SK-MEL-5 (cell line): ENCODE measurements at places on chromosomes 1 and 21.

GRCh38 chr1:77824694-77825093 is 45.2 kb downstream of the MIGA1 start:
- no peak for DNase-seq

DNA sequence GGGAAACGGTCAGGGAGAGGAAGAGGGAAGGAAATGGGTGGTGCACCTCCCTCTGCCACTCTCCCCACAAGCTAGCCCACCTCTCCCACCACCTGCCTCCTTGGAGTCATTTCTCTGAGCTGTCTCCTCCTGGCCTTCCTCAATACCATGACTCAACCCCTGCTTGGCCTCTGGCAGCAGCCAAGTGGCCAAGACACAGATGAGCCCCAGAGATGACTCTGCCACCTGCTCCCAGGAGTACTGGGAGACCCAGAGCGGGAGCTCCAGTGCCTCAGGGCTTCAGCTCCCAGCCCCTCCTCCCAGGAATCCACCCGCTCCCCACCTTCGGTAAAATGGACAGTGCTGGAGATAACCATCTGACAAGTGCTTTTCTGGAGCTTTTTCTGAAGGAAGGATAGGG is 2.6 kb downstream of the S100A16 start:
- DNase-seq: no peak

GRCh38 chr1:119489201-119489600 is 17.8 kb upstream of the HSD3B1 start:
- DNase-seq: no peak

- DNase-seq: no peak
These were observed 116.4 kb downstream of the TBX19 start for GRCh38 chr1:168396940-168397684.

DNA sequence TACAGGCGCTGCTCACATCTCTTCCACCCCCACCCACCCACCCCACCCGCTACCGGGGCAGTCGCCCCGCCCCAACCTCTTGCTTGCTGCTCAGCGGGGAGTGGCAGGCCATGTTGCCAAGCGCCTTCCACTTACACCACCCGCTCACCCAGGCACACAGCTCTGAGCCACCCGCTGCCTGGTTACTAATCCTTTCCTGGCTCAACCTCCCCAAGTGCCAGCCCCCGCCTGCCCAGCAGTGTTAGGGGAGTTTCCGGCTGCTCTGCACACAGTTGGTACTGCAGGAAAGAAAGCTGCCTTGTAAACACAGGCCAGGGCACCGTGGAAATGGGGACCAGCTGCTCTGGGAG is 56.2 kb downstream of the LACTBL1 start:
- no peak for DNase-seq

- no peak for DNase-seq
These were observed 69.9 kb upstream of the TARDBP start for GRCh38 chr1:10942542-10942912.

DNA sequence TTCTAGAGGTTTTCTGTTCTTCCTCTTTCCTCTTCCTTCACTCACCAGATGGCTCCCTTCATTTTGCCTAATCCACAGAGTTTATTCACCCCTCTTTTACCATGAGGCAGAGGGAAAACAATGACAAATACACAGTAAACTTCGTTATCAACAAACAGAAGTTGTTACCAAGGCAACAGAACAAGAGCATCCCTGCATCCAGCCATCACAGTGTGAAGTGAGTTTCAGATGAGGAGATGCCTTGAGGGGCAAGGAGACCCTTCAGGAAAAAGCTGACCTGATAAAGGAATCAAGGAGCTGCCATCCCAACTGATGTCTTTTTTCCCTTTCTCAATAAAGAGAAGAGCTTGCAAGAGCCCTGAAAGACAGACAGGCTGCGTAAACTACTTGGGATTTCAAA is 195.3 kb downstream of the BRINP2 start:
- no peak for DNase-seq

DNA sequence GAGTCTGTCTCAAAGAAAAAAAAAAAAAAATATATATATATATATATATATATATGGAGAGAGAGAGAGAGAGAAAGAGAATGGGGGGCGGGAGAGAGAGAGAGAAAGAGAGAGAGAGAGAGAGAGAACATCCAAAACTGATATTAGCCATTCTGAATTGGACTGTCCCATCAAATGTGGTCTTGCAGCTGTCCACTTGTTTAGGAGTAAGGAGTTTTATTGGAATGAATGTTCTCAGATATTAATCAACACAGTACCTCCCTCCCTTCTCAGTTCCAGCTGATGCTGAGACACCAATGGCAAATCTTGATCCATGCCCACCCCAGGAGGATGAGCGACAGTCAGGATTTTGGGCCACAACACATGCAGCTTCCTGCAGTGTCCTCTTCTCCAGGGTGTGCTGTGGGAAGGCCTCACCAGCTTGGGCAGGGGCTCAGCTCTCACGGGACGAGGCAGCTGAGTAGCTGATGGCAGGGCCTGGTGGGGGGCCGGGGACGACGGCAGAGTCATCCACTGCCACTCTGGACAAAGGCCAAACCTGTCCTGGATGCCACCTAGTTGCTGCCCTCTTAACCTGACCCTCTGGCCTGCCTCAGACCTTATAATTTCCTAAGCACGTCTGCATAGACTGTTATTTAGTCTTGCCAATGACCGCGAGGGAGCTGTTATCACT is 9.3 kb upstream of the CLDN14 start:
- no peak for DNase-seq

DNA sequence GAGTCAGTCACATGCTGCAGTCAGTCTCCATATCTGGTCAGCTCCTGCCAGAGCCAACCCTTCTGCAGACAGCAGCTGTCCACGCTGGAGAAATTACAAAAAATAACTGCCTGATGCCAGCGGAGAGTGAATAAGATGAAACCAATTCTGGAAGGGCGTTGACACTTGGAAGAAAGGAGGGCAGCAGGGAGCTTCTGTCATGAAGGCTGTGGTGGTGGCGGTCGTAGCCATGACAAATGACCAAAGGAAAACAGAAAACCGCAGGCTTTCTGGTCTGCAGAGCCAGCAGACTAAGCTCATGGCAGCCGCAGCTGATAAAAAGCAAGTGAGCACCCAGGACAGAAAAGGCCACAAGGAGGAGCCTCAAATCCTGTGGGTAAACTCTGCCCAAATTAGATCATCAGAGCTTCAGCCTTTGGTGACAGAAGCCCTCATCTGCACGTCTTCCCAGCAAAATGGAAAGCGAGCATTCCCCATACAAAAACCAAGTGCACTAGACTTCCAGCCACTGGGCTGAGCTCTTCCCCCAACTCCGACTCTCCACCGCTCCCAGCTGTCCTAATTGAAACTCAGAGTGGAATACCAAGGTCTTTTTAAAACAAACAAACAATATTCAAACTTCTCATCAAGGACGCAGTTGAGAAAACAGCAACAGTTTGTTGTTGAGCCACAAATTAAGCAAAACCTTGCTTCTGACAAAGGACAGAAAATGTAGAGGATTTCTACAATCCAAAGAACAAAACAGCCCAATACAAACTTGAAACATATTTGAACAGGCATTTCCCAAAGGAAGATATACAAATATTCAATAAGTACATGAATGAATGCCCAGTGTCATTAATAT is 28.7 kb downstream of the RSPH1 start:
- DNase-seq: peak; percentile 60

GRCh38 chr21:41570791-41571355 is 62.9 kb upstream of the TMPRSS2 start:
- no peak for DNase-seq

GRCh38 chr1:204545202-204545601 is 29.0 kb downstream of the MDM4 start:
- DNase-seq: no peak

DNA sequence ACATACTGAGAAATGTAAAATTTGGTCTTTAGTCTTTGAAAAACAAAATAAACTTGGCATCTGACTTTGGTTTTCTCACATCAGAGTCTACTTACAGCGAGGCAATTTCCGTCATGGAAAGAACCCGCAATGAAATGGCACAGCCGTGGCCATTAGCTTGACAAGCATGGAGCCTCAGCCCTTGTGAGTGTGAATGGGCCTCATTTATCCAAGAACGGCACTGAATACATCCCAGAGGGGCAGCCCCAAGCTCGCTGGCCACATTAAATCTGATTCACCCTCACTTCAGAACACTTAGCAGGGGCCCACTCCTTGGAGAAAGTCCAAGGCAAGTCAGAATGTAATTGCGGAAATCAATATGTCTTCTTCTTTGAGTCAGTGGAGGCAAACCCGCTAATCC is 64.8 kb downstream of the ERG start:
- DNase-seq: no peak

- no peak for DNase-seq
These were observed 14.0 kb upstream of the TBX19 start for GRCh38 chr1:168266644-168267186.

DNA sequence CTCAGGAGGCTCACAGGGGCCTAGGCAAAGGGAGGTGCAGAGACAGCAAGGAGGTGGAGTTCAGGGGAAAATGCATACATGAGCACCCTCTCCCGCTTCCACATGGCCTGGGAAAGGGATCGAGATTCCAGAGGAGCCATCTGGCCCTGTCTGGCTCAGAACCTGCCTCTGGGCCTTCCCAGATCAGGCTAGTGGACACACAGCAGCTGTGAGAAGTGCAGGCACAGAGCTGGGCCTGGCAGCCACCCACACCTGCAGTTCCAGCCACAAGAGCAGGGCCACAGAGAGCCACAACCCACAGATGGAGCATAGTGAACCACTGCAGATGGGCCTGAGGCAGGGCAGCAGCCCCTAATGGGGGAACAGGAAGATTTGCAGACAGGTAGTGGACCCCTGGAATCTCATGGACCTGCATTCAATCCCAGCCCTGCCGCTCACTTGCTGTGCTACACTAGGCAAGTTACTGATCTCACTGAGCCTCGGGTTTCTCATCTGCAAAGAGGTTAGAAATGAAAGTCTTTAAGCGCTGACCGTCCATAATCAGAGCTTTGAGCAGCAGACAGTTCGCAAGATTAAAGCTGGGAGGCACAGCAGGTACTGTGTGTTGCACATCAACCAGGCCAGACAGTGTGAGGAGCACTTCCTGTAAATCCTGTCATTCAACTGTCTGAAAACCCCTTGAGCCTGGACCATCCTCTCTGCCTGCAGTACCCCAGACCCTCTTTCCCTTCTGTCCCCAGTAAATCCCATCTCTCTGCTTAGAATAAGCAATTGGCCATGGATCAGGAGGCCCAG is 58.0 kb downstream of the MATN1 start:
- DNase-seq: no peak

GRCh38 chr1:89809556-89809955 is 11.3 kb upstream of the LRRC8D start:
- no peak for DNase-seq

DNA sequence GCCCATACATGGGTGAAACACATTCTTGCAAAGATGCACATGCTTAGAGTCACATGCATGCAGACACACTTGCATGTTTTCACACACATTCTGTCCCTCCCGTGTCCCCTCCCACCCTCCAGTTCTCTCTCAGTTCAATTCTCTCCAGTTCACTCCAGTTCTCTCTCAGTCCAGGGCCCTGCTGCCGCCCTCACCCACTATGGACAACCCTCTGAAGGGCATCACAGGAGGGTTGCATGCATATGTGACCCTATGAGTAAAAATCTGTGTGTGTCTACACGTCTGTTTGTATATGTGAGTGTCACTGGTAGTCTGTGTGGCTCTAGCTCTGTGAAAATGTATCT is 21.8 kb upstream of the ADGRB2 start:
- DNase-seq: no peak

GRCh38 chr1:150148837-150149270 is 862 bp upstream of the PLEKHO1 start:
- DNase-seq: no peak

GRCh38 chr1:33561576-33561975 is 89.1 kb downstream of the ZSCAN20 start:
- DNase-seq: no peak

- DNase-seq: no peak
These were observed 3.9 kb downstream of the NEGR1 start for GRCh38 chr1:72278461-72278860.

GRCh38 chr1:244162786-244163530 is 111.9 kb downstream of the ZBTB18 start:
- no peak for DNase-seq

DNA sequence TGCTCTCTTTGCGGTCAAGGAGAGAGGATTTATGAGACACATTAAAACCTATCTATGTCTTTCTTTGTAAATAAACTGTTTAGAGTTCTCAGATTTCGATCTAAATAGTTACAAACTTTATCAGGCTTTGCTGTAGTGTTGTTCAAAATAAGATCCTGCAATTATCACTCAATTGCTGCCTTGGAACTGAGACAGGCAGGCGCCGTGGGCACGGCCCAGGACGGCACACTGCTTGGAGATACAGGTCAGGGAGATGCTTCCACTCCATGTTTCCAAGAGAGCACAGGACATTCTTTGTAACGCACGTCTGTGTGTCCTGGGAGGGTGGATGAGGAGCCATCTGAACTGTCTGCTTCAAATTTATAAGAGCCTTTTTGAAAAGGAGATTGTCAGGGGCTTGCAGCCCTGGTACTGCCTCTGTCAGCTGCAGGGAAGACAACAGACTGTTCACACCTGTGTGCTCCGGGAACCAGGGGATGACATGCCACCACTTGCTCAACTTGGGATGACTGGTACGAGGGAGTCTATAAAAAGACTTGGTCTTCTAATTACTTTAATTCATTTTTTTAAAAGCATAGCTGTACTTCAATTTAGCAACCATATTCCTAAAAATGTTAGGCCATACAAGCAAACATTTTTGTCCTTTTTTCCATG is 472.9 kb upstream of the RUNX1 start:
- DNase-seq: no peak

- peak; percentile 94 for DNase-seq
These were observed 15.5 kb upstream of the AHCTF1 start for GRCh38 chr1:246947255-246947654.

DNA sequence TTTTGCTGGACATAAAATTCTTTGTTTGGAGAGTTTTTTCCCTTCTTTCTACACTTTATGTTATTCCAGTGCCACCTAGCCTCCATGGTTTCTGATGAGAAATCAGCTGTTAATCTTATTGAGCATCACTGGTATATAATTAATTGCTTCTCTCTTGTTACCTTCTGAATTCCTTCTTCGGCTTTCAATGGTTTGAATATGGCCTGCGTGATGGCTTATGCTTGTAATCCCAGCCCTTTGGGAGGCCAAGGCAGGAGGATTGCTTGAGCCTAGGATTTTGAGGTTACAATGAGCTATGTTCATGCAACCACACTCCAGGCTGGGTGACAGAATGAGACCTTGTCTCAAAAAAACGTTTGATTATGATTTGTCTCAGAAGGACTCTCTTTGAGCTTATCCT is 13.0 kb upstream of the CNIH4 start:
- DNase-seq: no peak

- DNase-seq: no peak
These were observed 64.0 kb upstream of the KIF1B start for GRCh38 chr1:10146391-10146790.

GRCh38 chr1:155015527-155016230 is 13.1 kb downstream of the ZBTB7B start:
- no peak for DNase-seq

DNA sequence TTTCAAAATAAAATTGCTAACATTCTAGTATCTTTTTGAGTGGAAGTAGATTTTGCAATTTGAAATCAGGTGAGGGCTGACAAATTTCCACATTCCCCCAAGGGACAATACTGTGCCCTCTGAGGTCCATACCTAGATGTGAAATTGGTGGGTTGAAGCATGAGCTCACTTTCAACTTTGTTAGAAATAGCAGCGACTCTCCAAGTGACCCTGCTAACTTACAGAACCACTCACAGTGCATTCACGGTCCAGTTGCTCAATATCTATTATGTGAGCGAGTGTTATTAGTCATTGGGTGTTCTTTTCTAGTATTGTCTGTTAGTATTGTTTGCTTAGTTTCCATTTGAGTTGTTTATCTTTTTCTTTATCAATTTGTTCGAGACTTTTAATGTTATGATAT is 53.6 kb upstream of the ASB17 start:
- no peak for DNase-seq

GRCh38 chr1:14649976-14650375 is 51.5 kb downstream of the KAZN start:
- no peak for DNase-seq
